T1000 (cell line): ENCODE measurements at places on chromosomes 7 and 10.

DNA sequence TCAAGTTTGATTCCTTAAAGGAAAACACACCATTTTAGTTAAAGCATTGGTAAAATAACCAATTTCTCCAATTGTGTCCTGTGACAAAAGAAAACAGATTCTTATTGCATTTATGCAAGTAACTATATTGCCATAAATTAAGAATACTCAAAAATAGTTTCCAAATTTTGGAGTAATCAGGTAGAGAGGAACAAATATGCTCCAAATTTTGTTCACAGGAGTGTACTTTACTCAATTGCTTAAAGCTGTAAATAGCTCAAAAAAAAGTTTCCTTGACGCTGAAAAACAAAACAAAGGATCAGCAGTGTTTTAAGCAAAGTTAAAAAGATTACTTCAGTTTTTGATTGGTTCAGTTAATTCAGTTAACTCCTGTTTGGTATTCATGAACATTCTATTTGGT is 52.2 kb upstream of the INHBA start:
- DNase-seq = no peak

- no peak for DNase-seq
Measured at GRCh38 chr7:4042402-4043045, 639.6 kb upstream of the FOXK1 start.

DNA sequence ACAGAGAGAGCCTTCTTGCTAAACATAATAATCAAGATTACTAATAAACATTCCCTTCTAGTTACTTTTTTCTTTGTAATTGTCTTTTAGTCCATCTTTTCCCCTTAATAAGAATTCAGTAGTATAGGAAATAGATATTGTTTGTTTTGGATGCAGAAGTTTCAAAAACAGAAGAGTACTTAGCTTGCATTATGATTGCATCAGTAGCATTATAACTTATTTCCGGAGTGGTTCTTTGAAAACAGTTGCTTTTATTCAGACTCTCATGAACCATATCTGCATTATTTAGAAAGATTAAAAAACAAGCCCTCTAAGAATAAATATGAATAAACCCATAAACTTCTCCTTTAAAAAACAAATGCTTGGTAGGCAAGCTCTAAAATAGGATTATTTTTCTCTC is 34.0 kb upstream of the DKK1 start:
- DNase-seq = no peak

- no peak for DNase-seq
Measured at GRCh38 chr7:36112969-36113368, 40.1 kb upstream of the EEPD1 start.

DNA sequence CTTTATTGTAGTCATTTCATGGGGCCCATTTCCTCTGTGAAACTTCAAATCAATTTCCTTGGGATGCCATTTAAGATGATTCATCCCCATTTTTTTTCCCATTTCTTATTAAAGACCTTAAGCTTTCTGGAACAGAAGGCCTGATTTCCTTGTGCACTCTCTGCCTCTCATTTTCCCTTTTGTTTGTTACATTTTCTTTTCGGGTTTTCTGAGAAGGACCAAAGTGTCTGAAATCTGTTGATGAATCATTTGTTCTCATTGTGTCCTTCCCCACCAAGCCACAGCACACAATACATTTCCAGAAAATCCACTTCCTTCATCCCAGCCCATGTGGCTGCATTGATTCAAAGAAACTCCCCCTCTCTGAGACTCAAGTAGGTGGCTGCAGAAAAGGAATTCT is 372.4 kb downstream of the SFMBT2 start:
- DNase-seq = no peak

DNA sequence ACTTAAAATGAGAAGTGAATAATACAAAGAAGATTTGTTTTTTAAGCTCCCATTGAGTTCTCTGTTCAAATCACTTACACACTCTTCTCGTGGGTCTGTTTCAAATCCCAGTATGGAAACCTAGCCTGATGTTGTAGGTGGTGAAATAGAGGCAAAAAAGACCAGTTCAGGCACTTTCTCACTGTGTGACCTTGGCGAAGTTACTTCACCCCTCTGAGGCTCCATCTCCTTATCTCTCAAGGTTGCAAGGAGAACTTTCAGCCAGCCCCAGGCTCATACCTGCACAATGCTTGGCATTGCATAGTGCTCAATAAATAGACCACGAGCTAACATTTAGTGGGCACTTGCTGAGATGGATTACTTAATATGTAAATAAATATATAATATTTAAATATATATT is 90.1 kb downstream of the PRLHR start:
- no peak for DNase-seq

GRCh38 chr10:6203331-6204062 is 765 bp downstream of the PFKFB3 start:
- peak; percentile 74 for DNase-seq

GRCh38 chr10:71501402-71501801 is 104.7 kb downstream of the CDH23 start:
- no peak for DNase-seq

DNA sequence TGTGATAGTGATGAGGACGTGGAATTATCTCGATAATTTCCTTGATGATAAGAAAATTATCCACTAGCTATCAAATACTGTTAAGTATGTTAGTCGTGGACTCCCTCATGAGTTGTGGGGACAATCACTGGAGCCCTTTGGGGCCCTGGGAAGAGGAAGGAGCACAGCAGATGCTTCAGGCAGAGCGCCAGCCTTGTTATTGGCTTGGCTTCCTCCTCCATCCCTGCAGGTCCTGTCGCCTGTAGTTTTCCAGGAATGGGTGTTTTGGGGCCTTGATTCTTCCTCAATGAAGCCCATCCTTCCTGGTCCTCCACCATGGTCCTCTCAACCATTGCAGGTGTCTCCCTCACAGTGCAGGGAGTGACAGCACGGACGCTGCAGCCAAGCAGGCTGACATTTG is 32.5 kb upstream of the ZNF32 start:
- DNase-seq = no peak

- no peak for DNase-seq
Measured at GRCh38 chr7:13169356-13169755, 481.9 kb downstream of the ARL4A start.

DNA sequence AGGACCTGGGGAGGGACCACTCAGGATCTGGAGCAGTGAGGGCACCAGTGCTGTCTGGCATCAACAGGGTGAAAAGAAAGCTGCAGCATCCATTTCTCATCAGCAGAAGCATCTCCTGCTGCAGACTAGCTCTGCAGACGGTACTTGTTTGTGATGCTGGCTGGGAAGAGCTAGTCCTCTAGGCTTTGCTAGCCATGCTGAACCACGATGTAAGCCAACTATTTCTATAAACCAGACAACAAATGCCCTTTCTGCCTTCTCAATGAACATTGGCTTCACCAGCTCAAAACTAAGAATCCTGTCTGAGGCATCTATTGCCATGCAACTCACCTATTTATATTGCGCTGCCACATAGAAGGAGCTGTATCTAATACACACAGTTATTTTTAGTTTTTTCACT is 65.6 kb downstream of the CTTNBP2 start:
- DNase-seq = no peak

- no peak for DNase-seq
Measured at GRCh38 chr7:158663428-158663741, 41.2 kb downstream of the NCAPG2 start.

GRCh38 chr10:26486990-26487850 is 49.1 kb downstream of the APBB1IP start:
- peak; percentile 92 for DNase-seq

- DNase-seq = no peak
Measured at GRCh38 chr7:82623812-82624211, 180.2 kb upstream of the CACNA2D1 start.

DNA sequence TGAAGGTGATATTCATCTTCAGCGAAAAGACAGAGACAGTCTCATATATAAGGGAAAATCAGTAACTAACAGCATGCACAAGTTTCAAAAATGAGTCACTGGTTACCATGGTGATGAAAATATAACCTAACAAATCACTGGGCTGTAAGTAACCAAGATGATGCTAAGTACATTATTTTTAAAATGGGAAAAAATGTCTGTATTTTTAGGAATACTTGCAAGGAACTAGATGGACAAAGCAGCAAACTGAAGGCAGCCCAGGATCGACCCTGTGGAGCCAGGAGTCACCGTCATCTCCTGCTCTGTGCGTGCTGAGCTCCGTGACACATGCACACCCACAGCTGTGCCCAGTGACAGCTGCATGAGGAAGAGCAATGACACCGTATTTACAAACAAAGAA is 137.3 kb downstream of the ELMO1 start:
- DNase-seq = no peak

- no peak for DNase-seq
Measured at GRCh38 chr10:78715435-78715834, 353.3 kb upstream of the ZMIZ1 start.

DNA sequence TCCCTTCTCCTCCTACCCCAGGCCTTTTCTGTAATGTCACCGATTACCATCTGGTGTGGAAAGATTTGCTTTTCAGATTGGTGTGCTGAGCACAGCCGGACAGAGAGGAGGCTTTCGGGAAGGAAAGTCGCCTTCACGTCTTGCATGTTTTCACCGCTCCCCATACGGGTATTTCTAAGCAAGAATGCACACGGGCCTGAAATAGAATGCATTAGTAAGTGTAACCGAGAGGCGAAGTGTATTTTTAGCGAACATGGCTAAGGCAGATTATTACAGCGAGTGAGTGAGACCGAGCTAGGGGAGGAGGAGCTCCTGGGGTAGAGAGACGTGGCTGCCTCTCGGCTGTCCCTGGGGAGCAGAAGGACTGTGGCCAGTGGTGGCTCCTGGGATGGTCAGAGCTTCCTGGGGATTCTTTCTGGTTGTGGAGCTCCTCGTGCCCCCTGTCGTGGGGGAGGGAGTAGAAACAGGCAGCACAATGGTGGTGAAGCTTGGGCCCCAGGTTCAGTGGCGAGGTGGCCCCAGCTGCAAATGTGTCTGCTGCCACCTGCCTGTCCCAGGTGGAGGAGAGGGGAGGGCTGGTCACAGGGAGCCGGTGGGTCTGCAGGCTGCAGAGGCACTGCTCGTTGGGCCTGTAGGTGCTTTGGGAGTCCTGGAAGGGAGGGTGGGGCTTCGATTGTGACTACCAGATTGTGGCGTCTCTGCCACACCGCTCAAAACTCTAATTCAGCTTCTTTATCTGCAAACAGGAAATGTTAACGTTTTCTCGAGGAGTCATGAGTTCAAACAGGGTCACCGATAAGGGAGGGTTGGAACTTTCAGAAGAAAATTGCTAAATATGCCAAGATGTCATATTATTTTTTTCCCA is 135.8 kb downstream of the CAMK1D start:
- no peak for DNase-seq

GRCh38 chr10:482051-482501 is 207.4 kb downstream of the DIP2C start:
- no peak for DNase-seq

DNA sequence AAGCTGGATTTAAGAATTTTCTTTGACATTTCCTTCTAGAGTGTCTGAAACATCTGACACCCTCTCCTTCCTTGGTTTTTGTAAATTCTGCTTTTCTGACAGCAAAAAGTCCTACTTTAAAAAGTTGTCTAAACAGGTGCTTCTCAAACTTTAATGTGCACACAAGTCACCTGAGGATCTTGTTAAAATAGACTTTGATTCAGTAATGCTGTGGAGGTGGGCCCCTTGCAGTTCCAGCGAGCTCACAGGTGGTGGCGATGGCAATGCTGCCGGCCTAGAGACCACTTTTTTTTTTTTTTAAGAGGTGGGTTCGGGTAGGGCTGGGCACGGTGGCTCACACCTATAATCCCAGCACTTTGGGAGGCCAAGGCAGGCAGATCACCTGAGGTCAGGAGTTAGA is 77.1 kb downstream of the ABCC2 start:
- no peak for DNase-seq

DNA sequence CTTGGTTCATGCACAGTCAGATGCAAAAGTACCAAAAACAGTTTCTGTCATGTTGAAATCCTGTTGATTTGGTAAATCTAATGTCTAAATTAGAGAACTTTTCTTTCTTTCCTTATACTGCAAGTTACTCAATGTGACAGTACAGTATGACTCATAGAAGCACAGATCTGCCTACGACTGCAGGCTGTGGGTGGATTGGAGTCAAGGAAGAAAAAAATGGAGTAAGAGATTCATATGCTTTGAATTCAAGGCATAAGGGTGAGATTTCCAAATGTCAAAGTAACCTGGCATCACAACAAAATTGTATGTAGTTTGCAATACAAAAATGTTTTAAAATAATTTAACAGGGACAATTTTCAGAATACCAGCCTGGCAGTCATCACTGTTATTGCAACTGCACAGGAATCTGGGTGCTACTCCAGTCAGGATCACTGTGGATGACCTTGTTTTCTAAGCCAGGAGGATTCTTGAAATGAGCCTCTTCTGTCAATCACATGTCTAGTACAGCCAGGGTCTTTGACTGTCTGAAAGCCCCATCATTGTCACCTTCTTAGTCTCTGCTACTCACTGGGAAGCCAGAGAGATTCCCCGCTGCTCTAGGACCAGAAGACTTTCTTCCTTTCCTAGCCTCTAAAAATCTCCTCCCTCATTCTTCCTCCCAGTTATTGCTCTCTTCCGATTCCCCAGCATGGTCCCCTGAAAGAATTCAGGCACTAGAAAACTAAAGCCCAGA is 83.6 kb downstream of the CD36 start:
- no peak for DNase-seq

DNA sequence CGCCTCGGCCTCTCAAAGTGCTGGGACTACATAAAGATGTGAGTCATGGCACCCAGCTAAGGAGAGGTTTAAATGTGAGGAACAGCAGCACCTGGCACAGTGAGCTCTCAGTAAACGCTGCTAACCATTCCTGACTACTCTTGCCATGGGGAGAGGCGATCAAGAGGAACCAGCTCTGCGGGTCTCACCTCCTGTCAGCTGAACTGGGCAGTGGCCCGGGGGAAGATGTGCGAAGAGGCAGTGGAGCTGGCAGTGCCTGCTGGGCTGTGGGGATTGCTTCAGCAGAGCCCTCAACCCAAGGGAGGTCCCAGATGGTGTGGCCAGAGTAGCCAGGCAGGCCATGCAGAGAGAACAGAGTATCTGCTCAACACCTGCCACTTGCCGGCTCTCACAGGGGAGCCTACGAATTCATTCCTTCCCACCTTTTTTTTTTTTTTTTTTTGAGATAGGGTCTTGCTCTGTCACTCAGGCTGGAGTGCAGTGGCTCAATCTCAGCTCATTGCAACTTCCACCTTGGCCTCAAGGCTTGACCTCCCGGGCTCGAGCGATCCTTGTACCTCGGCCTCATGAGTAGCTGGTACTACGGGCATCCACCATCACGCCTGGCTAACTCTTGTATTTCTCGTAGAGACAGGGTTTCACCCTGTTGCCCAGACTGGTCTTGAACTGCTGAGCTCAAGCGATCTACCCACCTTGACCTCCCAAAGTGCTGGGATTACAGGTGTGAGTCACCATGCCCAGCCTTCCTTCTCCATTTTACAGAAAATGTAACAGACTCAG is 6.8 kb downstream of the POLM start:
- DNase-seq = no peak

GRCh38 chr7:4742051-4742573 is 33.3 kb upstream of the AP5Z1 start:
- DNase-seq = no peak

DNA sequence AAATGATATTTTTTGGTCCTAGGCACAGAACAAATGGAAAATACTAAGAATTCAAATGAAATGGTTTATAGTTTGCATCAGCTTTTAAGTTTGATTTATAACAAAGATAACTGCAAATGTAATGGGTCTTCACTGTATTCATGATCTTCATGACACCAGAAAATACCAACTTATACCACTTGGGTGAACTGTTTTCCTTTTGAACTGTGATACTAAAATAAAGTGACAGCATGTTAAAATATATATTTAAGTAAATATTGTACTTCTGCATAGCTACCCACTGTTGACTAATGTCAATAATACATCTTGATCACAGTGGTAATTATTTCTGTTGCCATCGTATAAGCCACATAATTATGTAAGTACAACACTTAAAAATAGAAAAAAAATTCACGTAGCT is 442.0 kb upstream of the ANKRD30A start:
- no peak for DNase-seq
